ENCODE measurements at places on chromosomes 4 and X.

DNA sequence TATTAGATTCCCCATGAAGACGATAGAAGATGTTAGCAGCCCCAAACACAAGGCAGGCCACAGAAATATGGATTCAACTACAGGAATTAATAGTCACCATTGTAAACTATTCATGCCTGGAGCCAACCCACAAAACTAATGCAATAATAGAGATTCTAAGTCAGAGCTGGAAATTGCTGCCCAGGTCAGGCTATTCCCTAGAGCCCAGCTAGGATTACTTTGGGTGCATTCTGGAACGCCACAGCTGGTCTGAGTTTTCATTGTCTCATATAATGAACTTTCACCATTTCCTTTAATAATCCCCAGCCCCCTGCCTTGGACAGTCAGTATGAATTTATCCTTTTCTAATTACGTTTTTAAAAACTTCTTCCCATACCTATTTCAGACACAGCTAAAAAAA is 252.6 kb downstream of the PAPSS1 start:
- DNase-seq = no peak

- no peak for DNase-seq
Observed at GRCh38 chr4:77493829-77494551, 111.6 kb upstream of the CXCL13 start.

DNA sequence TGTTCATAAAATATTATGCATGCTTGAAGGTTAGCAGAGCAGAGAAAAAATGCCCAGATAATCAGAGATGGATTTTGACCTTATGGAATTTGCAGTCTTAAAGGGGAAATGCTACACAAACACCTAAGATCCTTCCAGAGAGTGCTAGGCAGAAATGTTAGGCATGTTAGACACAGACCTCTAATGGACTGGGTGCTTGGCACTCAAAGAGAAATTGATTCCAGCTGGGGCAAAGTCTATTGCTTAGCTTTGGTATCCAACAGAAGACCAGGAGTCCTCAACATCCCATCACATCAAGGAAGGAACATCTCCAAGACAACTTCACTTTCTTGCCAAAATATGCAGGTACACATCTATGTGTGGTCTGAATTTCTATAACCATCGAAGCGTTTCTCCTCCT is 32.2 kb upstream of the PPARGC1A start:
- DNase-seq = no peak

GRCh38 chrX:107750861-107751445 is 24.6 kb downstream of the TSC22D3 start:
- DNase-seq = no peak

DNA sequence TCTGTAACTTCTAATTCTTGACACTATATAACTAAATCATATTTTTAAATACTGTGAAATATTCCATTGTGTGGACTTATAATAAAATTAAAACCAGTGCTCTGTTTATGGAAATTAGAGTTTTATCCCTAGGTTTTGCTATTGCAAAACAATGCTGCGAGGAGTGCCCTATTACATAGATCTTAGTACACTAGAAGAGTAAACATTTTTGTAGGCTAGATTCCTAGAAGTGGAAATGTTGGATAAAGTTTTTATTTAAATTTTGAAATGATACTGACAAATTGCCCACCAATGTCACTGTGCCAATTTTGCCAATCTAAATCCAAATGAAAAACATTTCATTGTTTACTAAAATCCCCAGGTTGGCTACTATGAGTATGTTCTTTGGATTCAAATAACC is 99.7 kb downstream of the IL1RAPL2 start:
- no peak for DNase-seq

- peak; percentile 80 for DNase-seq
Observed at GRCh38 chr4:3106339-3107186, 32.1 kb downstream of the HTT start.

DNA sequence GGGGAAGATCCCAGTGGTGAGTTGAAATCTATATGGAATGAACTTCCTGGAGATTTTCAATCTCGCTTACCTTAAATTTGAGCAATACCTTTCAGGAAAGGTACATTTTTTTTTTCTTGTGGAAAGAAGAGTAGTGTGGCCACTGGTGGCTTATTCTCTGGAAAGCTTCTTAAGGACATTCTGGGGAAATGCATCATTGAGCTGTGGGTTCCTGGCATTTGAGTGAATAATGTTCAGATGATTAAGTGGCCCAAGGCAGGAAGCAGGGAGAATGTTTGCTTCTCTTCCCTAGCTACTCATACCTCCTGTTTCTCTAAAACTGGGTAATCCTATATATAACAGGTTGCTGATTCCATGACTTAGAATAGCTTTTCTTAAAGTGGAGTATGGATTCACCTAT is 31.8 kb downstream of the STAG2 start:
- DNase-seq = no peak

- no peak for DNase-seq
Observed at GRCh38 chr4:86129546-86129945, 230.3 kb downstream of the MAPK10 start.

- DNase-seq = no peak
Observed at GRCh38 chr4:80568891-80569290, 233.4 kb downstream of the CFAP299 start.

DNA sequence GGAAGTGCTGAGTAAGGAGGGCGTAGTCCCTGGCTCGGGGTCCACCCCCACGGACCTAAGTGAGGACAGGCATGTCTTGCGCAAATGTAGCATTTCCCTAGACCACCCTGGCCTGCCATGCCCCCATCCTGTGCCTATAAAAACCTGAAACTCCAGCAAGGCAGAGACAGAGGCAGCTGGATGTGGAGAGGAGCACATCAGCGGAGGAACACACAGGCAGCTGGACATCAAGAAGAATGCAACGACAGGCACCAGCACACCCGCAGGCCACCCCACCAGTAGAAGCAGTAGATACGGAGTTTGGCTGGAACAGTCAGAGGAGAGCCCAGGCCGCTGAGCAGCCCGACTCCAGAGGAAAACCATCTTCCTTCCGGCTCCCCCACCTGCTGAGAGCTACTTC is 345.9 kb downstream of the FSTL5 start:
- no peak for DNase-seq

GRCh38 chr4:41815473-41815872 is 66.9 kb upstream of the PHOX2B start:
- DNase-seq = no peak

GRCh38 chrX:116204932-116205331 is 34.4 kb downstream of the AGTR2 start:
- no peak for DNase-seq

DNA sequence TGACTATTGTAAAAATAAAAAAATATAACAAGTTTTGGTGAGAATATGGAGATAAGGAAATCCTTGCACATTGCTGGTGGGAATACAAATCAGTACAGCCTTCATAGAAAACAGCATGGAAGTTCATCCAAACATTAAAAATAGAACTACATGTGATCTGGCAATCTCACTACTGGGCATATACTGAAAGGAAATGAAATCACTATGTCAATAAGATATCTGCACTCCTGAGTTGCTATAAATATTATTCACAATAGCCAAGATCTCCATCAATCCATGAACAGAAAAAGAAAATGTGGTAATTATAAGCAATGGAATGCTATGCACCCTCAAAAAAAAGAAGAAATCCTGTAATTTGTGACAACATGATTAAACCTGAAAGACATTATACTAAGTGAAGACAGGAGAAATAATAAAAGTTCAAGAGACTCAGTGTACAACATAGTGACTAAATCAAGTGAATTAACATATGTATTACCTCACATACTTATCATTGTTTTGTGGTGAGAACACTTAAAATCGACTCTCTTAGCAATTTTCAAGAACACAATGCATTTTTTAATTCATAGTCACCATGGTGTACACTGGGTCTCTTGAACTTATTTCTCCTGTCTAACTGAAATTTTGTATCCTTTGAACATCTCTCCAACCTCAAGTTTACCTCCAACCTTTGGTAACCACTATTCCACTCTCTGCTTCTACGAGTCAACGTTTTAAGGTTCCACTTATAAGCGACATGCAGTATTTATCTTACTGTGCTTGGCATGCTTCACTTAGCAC is 1703.7 kb upstream of the AGA start:
- no peak for DNase-seq

DNA sequence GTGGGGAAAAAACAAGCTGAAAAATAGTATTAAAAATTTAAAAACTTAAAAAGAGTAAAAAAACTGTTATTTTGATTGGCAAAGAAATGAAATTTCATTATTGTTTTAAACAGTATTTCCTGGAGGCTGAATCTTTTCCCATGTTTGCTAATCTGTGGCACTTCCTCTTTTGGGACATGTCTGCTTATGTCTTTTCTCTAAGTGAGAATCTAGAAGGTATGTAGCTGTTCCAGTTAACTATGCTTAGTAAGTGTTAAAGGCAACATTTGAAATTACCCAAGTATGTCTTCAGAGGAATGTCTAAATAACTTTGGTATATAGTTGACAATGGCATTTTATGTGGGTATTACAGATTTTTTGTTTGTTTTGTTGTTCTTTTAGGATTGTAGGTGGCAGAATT is 81.6 kb upstream of the TBC1D9 start:
- DNase-seq = no peak

DNA sequence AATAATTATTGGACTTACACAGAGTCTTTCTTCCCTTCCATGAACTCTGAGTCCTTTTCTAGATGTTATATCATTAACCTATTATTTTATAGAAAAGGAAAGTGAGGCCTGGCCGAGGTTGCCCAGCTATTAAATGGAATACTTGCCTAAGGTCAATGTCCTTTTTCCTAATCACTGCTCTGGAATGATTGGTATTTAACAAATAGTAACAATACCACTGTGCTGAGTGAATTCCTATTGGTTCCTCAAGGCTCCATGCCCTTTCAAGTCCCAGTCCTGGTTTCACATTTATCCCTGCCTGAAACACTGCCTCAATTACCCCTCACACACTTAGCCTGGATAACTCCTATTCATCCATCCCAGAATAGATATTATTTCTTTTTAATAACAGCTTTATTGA is 6.2 kb downstream of the TCEAL9 start:
- DNase-seq = no peak

GRCh38 chr4:74156521-74156920 is 1.4 kb upstream of the MTHFD2L start:
- no peak for DNase-seq

- no peak for DNase-seq
Observed at GRCh38 chr4:170610434-170610833, 520.7 kb upstream of the AADAT start.

- no peak for DNase-seq
Observed at GRCh38 chrX:65811558-65812228, 144.2 kb downstream of the MSN start.

DNA sequence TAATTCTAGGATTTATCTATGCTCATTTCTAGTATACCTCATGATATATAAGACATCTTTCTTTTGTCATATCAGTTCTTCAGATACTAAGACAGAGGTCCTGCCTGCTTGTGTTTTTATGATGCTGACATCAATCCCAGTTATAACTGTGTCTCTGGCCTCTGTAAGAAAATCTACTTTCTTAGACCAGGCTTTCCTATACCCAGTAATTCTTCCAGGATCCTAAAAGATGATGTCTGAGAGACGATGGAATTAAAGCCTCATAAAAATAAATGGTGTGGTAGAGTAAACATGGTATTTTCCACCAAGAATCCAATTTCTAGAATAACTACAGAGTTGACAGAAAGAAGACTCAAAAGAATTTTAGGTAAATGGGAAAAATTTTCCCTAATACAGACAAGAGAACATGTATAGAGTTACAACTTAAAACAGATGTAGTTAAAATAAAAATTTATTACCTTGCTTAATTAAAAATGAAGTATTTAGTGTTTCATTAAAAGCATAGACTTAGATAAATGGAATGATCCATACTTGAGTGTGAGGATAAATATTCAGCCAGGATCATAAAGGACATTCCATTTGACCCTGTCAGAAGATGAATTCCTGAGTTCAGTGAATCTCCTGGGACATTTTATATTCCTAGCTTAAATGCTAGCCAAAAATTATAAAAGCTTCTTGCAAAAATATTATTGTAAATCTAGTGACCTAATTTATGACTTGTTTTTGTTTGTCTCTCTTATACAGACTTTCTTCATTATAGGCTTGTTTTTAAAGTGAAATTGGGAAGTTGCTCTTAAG is 137.4 kb downstream of the PDLIM5 start:
- DNase-seq = no peak

DNA sequence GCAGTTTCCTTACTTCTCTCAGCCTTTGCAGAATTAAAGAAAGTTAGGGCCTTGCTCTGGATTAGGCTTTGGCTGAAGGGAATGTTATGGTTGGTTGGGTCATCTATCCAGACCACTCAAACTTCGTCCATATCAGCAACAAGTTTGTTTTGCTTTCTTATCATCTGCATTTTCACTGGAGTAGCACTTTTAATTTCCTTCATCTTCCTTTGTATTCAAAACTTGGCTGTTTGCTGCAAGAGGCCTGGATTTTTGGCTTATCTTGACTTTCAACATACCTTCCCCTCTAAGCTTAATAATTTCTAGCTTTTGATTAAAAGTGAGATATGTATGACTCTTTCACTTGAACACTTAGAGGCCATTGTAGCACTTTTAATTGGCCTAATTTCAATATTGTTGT is 126.7 kb upstream of the CENPE start:
- no peak for DNase-seq

DNA sequence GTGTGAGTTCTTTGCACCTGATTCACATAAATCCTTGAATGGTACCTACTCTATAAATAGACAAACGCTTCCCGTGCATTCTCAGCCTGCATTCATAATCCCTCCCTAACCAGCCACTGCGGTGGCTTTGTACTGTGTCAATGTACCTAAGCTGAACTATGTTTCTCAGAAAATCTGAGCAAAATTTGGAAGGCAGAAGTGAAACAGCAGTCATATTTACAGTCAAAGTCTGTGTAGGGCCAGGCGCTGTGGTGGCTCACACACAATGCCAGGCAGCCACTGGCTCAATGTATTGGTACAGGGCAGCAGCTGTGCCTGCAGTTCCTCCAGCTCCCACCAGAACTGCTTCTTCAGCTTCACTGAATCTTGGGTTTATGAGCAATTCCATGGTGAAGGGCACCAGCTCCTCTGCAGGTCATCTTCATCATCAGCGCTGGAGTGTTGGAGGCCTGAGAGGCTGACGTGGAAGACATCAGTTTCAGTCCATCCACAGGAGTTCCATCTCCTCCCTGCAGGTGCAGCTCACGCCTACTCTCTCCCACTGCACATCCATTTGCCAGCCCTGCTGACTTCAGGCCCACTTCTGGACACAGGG is 32.3 kb upstream of the IRF2 start:
- DNase-seq = no peak

GRCh38 chrX:3160756-3161155 is 119.5 kb downstream of the ARSF start:
- no peak for DNase-seq

- no peak for DNase-seq
Observed at GRCh38 chr4:53541577-53542206, 49.6 kb downstream of the LNX1 start.

- no peak for DNase-seq
Observed at GRCh38 chrX:13876652-13877051, 59.8 kb upstream of the GPM6B start.

GRCh38 chr4:52873191-52873590 is 11.1 kb downstream of the RASL11B start:
- DNase-seq = no peak

- no peak for DNase-seq
Observed at GRCh38 chrX:142891046-142891445, 134.7 kb upstream of the SPANXN4 start.

- DNase-seq = no peak
Observed at GRCh38 chrX:68651110-68651509, 3.6 kb downstream of the STARD8 start.

GRCh38 chr4:23166919-23167318 is 474.2 kb downstream of the GBA3 start:
- no peak for DNase-seq

Measured in stimulated activated CD8-positive, alpha-beta memory T cell treated with anti-CD3 and anti-CD28 coated beads, Interleukin-7, amount 100 ng/mL, for 1 hour (primary cell).